ENCODE measurements at places on chromosomes 2 and 18.

GRCh38 chr2:174603280-174603679 is 5.7 kb upstream of the WIPF1 start:
- DNase-seq, result no peak

DNA sequence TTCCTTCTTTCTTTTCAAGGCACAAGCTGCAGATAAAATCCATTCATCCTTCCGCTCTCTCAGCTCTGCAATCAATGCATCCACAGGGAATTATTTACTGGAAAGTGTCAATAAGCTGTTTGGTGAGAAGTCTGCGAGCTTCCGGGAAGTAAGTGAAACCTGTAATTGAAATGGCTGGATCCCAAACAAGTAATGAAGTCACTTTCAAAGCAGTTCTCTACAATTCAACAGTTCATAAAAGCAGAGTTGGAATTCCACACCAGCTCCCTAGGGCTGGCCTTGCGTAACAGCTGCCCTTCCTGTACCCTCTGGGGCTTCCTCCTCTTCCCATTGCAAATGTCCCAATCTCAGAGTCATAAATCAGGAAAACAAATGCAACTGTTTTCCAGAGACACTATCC is 9.6 kb downstream of the SERPINB2 start:
- DNase-seq, result no peak

DNA sequence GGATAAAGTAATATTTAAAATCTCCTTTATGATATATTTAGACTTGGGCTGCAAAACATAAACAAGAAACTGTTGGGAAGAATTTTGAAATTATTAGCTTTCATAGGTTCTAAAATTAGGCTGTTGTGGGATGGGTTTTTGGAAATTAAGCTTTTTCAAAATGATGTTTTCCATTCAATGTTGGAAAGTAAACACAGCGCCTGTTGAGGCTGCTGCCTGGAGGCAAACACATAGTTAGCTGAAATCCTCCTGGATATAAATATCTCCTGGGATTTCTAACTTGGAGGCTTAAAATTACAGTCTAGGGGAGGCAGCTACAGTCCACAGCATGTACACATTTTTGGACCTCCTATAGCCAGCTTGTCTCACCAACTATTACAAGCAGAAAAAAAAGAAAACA is 197.3 kb downstream of the DCC start:
- no peak for DNase-seq

GRCh38 chr2:167965907-167966761 is 281.3 kb downstream of the STK39 start:
- DNase-seq, result no peak

DNA sequence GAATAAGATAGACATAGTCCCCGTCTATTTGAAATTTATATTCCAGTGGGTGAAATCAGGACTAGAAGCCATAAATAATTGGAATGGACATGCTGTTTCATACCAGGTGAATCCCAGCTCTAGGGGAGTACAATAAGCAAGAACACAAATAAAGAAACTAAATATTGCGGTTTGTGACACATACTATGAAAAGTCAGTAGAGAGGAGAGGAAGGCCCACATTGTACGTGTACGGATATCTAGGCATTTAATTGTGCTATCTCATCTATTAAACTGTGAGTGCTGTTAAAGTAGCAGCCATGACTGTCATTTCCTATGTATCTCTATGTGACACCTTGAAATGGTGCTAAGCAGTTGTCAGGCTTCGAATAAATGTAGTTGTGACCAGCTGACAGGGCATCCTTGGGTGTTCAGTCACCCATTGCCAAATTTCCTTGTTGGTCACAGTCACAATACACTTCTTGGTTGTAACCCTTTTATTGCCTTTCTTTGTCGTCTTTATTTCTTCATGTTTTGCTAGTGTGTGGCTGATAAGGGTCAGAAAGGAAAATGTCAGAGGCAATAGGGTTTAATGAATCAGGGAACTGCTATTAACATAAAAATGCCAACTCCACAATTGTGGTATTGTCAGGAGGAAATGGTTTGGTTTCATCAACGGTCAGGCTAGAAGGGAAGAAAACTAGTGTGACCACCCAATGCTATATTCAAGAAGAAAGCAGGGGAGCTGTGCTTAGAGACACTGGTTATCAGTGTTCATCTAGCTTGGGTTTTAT is 31.5 kb downstream of the CPO start:
- no peak for DNase-seq

GRCh38 chr2:239878686-239879085 is 146.5 kb downstream of the NDUFA10 start:
- no peak for DNase-seq

GRCh38 chr2:100039291-100039980 is 103.0 kb downstream of the AFF3 start:
- no peak for DNase-seq

DNA sequence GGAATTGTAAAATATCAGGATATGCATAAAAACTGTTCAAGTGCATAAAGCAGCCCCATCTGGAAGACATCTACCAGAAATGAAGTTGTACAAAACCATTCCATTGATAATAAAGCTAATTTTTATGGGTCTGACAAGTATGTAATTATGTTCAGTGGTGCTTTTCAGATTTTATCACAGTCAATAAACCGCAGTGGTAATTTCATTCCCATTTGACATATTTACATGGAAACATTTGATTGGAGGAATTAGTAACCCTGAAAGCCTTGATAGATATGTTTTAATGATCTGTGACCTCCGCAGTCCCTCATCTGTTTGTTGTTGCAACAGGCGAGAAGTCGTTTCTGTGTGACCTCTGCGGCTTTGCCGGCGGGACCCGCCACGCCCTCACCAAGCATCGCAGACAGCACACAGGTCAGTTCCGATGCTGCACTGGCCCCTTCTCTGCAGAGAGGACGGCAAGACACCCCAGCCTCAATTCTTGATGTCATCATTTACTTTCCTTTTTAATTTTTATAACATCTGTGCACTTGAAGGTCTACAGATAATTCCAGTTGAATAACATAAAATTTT is 283.1 kb downstream of the ZNF407 start:
- no peak for DNase-seq

- DNase-seq, result no peak
Observed at GRCh38 chr2:178877874-178878273, 70.7 kb upstream of the TTN start.

DNA sequence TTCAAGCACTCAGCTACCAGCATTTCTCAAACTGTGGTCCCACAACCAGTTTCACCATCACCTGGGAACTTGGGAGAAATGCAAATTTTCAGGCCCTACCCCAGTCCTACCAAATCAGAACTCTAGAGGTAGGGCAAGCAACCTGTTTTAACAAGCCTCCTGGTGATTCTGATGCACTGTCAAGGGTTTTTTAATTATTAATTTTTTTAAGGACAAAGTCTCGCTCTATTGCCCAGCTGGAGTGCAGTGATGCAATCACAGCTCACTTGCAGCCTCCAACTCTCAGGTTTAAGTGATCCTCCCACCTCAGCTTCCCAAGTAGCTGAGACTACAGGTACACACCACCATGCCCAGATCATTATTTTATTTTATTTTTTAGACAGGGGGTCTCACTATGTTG is 7.8 kb downstream of the ACMSD start:
- no peak for DNase-seq

GRCh38 chr2:67289271-67289670 is 107.9 kb upstream of the ETAA1 start:
- DNase-seq, result no peak

DNA sequence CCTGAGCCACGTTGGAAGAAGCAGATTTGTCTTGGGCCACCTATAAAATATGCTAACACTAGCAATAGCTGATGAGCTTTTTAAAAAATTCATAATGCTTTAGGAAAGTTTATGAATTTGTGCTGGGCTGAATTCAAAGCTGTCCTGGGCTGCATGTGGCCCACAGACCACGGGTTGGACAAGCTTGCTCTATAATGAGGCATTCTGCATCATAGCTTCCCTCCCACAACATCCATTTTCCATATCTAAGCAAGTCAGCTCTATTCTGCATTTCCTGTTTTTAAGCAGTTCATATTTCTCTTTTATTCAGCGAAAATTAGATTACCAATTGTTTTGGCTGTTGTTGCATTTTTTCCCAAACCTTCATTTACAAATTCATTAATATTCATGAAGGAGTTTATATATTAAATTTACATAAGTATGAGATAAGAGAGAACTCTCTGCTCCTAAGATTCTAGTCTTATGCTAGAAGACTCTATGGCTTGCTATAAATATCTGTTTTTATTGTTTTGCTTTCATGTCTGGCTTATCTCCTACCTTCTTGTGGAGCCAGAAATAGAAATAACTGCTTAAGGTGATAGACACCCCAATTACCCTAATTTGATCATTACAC is 114.5 kb upstream of the HNRNPA3 start:
- no peak for DNase-seq

DNA sequence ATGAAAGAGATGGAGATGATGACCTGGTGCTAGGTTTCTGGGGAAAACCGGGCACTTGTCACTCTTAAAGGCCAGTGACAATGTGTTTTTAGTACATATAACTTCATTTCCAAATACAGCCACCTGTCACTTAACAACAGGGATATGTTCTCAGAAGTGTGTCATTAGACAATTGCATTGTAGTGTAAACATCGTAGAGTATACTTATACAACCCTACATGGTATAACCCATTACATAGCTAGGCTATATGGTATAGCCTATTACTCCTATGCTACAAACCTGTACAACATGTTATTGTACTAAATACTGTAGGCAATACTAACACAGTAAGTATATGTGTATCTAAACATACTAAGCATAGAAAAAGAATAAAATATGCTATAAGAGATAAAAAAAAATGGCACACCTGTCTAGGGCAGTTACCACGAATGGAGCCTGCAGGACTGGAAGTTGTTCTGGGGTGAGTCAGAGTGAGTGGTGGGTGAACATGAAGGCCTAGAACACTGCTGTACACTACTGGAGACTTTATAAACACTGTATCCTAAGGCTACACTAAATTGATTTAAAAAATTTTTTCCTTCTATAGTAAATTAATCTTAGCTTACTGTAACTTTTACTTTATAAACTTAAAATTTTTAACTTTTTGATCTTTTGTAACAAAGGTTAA is 123.2 kb downstream of the THADA start:
- DNase-seq, result no peak

GRCh38 chr18:72867746-72868584 is at the start of gene NETO1:
Gene NETO1, minus strand, starts transcription at chr18:72867987. Its CDS starts 696 bp downstream, at chr18:72867291.
- DNase-seq, result peak; percentile 46

DNA sequence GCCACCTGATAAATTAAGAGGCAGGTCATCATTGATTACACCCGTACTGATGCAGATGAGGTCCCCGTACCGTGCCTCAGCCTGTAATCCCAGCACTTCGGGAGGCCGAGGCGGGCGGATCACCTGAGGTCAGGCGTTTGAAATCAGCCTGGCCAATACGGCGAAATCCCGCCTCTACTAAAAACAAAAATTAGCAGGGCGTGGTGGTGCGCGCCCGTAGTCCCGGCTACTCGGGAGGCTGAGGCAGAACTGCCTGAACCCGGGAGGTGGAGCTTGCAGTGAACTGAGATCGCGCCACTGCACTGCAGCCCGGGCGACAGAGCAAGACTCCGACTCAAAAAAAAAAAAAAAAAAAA is 683 bp upstream of the ENOSF1 start:
- no peak for DNase-seq

GRCh38 chr2:112137516-112138158 is 548 bp upstream of the FBLN7 start:
- DNase-seq, result no peak

GRCh38 chr18:13280070-13280795 is 61.7 kb downstream of the LDLRAD4 start:
- no peak for DNase-seq

- DNase-seq, result no peak
Observed at GRCh38 chr2:225122583-225123486, 80.6 kb upstream of the DOCK10 start.

DNA sequence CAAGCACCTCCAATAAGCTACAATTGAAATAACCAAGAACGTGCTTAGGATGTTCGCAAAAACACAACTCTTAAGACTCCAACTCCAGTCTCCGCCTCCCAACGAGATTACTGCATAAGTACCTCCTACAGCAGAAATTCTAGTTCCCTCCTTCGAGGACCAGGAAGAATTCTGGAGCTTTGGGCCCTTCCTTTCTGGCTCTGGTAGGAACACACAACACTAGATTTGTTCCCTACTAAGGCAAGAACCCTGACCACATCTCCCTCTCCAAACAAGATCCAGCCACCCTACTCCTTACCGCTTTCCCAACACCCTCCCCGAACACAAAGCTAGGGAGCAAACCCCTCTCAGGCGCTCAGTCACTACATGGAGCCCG is 721 bp downstream of the ADAM17 start:
- no peak for DNase-seq

GRCh38 chr2:107576991-107577390 is 249.7 kb upstream of the RGPD4 start:
- DNase-seq, result no peak

DNA sequence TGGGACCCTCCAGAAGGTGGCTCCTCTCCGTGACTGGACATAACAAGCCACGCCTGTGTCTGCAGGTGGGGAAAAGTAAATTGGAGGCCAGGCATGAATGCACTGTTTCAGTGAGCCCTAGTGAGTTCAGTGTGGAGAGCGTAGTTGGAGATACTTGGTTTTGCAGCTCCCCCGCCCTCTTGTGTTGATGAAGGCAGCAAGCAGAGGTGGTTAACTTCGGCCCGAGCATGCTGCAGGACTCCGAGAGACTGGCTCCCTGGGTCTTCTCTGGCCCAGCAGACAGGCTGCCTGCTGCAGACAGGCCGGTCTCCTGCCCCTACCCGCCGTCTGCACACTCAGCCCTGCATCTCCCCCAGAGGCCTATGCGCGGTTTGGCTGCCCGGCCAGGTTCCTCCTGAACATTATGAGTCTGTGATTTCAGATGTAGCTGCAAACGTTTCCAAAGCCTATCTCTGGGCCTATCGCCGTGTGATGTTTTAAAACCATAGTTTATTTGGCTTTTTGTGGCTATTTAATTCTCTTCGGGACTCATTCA is 102.4 kb downstream of the LDLRAD4 start:
- DNase-seq, result no peak

GRCh38 chr18:10197097-10197496 is 257.3 kb upstream of the APCDD1 start:
- no peak for DNase-seq

DNA sequence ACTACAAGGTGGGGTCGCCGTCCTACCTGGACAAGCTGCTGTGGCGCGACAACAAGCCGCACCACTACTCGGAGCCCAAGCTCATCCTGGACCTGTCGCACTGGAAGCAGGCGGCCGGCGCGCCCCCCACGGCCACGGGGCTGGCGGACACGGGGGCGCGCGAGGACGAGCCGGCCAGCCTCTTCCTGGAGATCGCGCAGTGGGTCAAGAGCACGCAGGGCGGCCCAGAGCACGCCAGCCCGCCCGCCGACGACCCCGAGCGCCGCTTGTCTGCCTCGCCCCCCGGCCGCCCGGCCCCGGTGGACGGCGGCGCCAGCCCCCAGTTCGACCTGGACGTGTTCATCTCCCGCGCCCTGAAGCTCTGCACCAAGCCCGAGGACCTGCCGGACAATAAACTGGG is 90.4 kb downstream of the MRO start:
- no peak for DNase-seq

- no peak for DNase-seq
Observed at GRCh38 chr2:54088191-54088634, 27.2 kb upstream of the ACYP2 start.

DNA sequence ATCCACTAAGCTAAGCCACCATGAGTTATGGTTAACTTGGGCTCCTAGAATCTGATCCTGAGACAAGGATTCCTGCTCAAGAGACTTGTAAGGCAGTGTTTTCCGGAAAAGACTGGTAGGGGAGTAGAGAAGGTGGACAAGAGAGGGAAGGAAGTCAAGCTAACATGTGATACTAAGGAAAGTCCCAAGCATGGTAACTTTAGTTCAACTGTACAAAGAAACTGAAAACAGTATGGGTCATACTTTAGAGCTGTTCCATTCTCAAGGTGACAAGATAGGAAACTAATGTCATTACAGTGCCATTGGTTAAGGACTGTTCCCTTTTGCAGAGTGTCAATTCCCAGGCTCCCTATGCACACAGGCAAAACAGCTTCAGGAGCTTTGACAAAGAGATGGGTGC is 5.8 kb downstream of the MYO5B start:
- no peak for DNase-seq

All from stimulated activated naive B cell treated with anti-CD40 and anti-IgM and Interleukin-4, amounts not matched to agents 10 μg/mL and 1 μg/mL and 100 μg/mL, for 72 hours (primary cell).